ENCODE measurements at places on chromosomes 16 and 17. TPM values are rescaled to one million over a fixed set of nuclear protein-coding genes. Genes with fewer than 3 reads are reported as not detected.

DNA sequence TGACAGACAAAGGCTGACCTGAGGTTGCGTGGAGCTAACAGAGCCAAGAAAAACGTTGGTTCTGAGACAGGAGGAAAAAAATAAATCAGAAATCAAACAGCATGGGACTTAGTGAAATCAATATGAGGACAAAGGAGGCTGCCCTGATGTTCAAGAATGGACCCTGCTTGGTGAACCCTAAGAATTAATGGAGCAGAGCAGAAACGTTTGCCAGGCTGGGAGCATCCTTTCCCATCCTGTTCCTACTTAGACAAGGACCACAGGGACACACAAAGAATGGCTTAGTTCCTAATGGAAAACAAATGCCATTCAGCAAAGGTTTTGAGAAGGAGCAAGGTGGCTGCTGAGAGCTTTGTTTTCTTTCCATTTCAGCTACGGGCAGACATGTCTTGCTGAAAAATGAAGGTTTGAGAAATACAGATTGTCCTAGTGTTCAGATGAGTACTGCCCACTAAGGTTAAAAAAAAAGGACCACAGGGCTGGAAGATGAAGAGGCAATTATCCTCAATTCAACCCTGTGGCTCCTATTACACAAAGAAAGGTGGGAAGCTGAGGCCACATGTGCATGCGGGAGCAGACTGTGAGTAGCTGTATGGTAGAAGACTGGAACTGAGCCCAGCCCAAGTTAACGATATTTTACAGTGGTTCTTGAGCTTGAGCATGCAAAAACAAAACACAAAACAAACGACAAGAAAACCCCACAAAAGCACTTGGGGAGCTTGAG is 230.1 kb downstream of the SLC39A11 start:
- no peak for DNase-seq

DNA sequence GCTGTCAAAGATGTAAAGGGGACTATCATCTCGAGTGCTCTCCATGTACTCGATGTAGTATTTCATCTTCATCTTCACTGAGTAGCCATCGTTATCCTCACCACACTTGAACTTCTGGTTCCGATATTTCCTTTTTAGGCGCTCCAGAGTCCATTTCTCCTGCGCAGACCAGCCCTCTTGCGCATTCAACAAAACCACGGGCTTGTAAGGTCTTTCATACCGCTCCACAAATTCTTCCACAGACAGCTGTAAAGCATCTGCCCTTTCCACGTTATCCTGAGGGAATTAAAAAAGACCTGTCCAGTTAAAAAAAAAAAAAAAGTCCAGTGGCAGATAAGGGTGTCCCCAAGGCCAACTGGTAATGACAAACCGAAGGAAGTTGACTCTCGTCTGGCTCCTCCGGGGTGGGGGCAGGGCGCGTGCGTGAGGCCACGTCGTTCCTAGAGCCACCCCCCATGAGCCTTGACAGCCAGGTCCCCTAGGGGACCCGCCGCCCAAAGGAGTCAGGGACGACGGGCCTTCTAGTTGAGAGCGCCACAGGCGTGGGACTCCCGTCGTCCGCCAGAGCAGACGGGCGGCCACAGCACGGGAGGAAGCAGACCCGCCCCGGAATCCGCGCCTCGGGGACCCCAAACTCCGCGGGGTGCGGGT is 701 bp downstream of the JMJD6 start:
- DNase-seq: peak; percentile 58

DNA sequence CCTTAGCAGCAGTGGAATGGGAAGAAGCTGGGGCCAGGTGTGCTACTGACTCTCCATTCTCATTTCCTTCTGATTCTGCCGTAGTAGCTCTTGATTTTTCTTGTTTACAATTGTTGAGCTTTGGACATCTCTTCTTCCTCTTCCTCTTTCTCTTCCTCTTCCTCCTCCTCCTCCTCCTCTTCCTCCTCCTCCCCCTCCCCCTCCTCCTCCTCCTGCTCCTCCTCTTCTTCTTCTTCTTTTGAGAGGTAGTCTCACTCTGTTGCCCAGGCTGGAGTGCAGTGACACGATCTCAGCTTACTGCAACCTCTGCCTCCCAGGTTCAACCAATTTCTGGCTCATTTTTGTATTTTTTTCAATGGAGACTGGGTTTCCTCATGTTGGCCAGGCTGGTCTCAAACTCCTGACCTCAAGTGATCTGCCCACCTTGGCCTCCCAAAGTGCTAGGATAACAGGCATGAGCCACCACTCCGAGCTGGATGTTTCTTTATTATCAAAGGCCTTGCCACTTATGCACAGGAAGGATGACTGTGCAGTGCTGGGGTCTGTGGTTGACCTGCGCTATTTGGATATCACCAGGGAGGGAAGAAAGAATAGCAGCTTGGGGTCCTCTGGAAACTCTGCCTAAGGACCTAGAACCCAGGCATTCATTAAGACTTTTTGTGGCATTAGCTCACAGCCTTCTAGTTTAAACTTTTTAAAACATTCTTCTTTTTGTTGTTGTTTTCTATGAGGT is 127.8 kb upstream of the KCNJ16 start:
- DNase-seq: no peak

- no peak for DNase-seq
These were observed 84.7 kb downstream of the PLCG2 start for GRCh38 chr16:81863630-81864352.

GRCh38 chr17:76734080-76734840 is 2.9 kb downstream of the SRSF2 start:
- DNase-seq: no peak

DNA sequence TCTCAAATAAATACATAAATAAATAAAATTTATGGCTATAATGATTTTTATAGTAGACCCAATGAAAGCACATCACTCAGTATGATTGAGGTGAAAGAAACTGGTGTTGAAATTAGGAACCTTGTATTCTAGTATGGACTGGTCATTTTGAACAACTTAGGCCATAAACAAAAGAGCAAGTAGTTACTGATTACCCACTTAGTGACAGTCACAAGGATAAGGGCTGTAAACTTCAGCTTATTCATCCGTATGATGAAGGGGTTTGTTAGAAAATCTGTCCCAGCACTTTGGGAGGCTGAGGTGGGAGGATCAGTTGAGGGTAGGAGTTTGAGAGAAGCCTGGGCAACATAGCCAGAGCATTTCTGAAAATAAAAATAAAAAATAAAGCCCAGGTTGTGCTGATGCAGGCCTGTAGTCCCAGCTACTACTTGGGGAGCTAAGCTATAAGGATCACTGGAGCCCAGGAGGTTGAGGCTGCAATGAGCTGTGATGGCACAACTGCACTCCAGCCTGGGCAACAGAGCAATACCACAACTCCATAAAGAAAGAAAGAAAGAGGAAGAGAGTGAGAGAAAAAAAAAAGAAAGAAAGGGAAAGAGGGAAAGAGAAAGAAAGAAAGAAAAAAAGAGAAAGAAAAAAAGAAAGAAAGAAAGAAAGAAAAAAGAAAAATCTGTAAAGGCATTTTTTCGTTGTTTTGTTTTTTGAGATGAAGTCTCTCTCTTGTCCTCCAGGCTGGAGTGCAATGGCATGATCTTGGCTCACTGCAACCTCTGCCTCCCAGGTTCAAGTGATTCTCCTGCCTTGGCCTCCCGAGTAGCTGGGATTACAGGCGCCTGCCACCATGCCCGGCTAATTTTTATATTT is 4.2 kb upstream of the SPAG9 start:
- no peak for DNase-seq

DNA sequence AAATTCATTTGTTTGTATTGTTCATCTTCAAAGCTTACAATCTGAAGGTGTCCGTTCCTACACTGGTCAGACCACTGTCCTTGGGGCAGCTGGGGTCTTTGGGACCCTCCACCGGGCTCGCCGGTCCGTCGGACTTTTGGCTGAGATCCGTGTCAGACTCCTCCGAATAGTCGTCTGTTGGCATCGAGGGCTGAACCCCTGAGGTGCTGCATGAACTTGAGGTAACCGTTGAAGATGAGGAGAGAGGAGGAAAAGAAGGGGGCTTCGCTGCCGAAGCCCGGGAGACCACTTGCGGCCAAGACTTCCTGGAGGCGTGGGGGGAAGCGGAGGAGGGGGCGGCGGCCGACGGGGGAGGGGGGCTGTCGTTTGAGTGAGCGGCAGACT is 260.8 kb downstream of the ZFHX3 start:
- no peak for DNase-seq

Gene HOXB9
- total RNA-seq: 0.05 TPM

Gene OTOP3
- total RNA-seq: under 0.01 TPM

Gene KRT33B
- 1.7 TPM for total RNA-seq

All from thymus (tissue), 14 donors.